ENCODE measurements at places on chromosomes 4 and X. TPM values are rescaled to one million over a fixed set of nuclear protein-coding genes. Genes with fewer than 3 reads are reported as not detected.
A peak's percentile ranks its signal among the peaks of the same experiment; 100 is the strongest.

The ZFP42 gene
- not detected for total RNA-seq

DNA sequence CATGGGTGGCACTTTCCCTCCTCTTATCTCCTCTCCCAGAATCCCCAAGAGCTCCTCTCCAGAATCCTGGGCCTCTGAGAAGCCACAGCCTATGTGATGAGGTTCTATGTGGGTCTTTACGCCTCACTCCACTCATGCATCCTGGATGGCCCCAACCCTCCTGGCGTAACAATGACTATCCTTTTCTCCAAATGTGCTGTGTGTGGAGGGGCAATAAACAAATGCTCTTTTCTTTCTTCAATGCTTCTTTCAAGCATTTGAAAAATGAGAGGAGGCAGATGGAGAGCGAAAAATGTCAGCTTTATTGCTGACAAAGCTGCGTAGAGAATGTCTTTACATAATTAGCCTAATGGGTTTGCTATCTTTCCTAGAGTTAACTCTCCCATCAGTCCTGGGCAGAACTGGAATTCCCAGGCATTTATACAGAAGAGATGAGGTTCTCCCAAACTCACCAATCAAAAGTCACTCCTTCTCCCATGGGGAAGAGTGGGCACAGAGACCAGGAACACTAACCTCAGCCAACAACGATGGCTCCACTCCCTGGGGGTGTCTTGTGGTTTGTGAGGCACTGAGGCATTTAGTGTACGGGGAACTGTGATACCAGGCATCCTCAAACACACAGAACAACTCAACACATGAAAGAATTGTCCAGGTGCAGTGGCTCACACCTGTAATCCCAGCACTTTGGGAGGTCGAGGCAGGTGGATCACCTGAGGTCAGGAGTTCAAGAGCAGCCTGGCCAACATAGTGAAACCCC, 118.9 kb upstream of the SLC34A2 start:
- no peaks in the 10 kb centered on the region for H3K36me3 ChIP-seq
- H3K27ac ChIP-seq: no peak overlapping the region
- H3K4me1 ChIP-seq: no peaks in the 10 kb centered on the region
- no peaks in the 10 kb centered on the region for H3K27me3 ChIP-seq
- no peak overlapping the region for H3K4me3 ChIP-seq

- H3K4me1 ChIP-seq: no peaks in the 10 kb centered on the region
- H3K36me3 ChIP-seq: no peaks in the 10 kb centered on the region
- H3K4me3 ChIP-seq: no peak overlapping the region
- DNase-seq: no peak
These were observed 284.2 kb downstream of the PACRGL start for GRCh38 chr4:20984576-20984836.

DNA sequence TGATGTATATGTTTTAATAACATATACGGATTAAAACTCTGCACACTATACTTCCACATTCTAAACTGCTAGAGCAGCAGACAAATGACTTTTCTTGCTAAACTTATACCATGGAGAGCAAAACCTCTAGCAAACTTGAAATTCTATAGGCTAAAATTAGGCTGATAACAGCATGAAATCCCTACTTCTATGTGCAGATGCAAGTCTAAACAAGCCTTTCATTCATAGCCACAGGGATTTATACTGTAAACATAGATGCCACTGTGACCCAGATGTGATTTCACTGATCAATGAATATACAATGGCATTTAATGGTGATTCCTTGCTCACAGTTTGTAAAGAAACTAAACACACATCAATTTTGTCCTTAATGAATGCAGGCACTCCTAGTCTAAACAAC, 151.0 kb downstream of the ANTXR2 start:
- DNase-seq: no peak
- H3K36me3 ChIP-seq: no peaks in the 10 kb centered on the region
- no peaks in the 10 kb centered on the region for H3K27me3 ChIP-seq

DNA sequence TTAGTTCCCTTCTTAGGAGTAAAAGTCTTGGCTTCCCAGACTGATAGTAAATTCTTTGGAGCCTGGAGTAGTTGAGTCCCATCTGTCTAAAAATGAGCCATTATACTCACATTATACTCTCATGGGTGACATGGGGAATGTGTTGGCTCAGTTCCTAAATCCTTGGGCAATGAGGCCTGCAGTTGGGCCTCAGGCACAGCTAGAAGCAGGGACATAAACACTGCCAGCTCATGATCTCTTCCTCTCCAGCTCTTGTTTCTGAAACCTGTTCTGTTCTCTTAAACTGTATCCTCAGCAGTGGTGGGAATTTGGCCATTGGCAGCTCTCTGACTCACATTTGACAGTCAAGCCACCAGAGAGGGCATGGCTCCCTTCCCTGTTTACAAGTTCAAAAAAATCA, 212.5 kb downstream of the SPATA18 start:
- no peaks in the 10 kb centered on the region for H3K36me3 ChIP-seq
- no peak overlapping the region for H3K27ac ChIP-seq
- H3K4me1 ChIP-seq: no peaks in the 10 kb centered on the region
- no peak for DNase-seq
- no peak overlapping the region for H3K4me3 ChIP-seq

GRCh38 chr4:37439809-37440474, 195.4 kb downstream of the NWD2 start:
- no peak overlapping the region for H3K27ac ChIP-seq
- no peaks in the 10 kb centered on the region for H3K4me1 ChIP-seq
- no peak overlapping the region for H3K4me3 ChIP-seq
- no peaks in the 10 kb centered on the region for H3K36me3 ChIP-seq
- no peaks in the 10 kb centered on the region for H3K27me3 ChIP-seq

- H3K27me3 ChIP-seq: no peaks in the 10 kb centered on the region
- no peak overlapping the region for H3K4me3 ChIP-seq
- no peak for DNase-seq
- H3K27ac ChIP-seq: no peak overlapping the region
- peaks cover 7% of the 10 kb centered on the region for H3K36me3 ChIP-seq
These were observed 155.8 kb downstream of the PPP3CA start for GRCh38 chr4:101191302-101192098.

DNA sequence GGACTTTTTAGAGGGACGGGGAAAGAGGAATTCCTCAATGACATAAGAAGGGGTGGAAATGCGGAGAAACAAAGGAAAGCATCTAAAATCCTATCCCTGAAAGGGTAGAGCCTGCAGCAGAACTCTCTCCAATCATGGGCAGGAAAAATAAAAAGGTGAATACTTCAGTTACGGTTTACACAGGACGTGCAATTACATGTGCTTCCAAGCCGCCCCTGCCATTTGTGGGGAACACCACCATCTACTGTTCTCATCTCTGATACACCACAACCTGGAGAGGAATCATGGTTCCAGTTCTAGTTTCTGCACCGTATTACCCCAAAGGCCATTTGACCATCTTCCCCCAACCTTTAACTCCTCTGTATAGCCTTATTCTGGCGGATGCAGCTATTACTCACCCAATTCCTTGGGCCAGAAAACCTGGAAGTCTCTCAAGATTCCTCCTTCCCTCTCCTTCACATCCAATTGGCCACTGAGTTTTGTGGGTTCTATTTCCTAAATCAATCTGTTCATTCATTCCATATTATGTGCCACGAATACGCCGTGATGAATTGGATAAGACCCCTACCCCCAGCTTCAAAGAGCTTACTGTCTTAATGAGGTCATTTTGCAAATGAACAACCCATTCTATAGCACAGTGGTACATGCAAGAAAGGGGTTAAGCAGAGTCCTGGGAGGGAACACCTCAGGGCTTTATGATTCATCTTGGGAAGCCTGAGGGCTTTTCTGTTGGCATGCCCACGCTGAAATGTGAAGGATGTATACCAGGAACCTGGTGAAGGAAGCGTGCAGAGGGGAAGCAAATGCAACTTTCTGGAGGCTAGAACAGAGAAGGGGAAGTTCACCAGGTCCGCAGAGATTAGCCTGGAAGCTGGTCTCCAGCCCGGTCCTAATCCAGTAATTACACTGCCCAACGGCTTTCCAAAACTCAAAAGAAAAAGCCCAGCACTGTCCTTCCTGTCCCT, 1.4 kb upstream of the MSL3 start:
- no peaks in the 10 kb centered on the region for H3K27me3 ChIP-seq
- H3K36me3 ChIP-seq: no peaks in the 10 kb centered on the region
- peaks cover 14% of the 10 kb centered on the region for H3K4me1 ChIP-seq
- peak overlapping the region; percentile 29 for H3K27ac ChIP-seq
- DNase-seq: peak; percentile 15
- H3K4me3 ChIP-seq: no peak overlapping the region

DNA sequence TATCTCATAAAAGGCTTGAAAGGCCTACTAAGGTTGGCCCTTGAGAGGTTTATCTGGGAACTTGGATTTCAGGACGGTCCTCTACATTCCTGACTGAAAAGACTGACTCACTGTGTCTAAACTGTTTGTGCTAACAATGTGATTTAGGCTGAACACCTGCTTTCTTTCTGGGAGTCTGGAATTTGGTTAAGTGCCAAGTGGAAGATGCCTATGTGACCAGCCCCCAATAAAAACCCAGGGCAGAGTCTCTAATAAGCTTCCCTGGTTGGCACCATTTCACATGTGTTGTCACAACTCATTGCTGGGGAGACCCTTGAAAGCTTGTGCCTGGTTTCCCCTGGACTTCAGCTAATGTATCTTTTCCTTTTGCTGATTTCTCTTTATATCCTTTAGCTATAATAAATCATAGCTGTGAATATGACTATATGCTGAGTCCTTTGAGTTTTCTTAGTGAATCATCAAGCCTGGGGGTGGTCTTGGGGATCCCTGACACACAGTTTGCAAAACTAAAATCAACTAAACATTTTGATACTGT, 55.1 kb downstream of the GPR82 start:
- no peak overlapping the region for H3K27ac ChIP-seq
- H3K36me3 ChIP-seq: no peaks in the 10 kb centered on the region
- no peaks in the 10 kb centered on the region for H3K27me3 ChIP-seq
- no peaks in the 10 kb centered on the region for H3K4me1 ChIP-seq

- no peaks in the 10 kb centered on the region for H3K36me3 ChIP-seq
- no peak for DNase-seq
- H3K27ac ChIP-seq: no peak overlapping the region
- no peaks in the 10 kb centered on the region for H3K4me1 ChIP-seq
These were observed 214.5 kb downstream of the KIT start for GRCh38 chr4:54872261-54872660.

DNA sequence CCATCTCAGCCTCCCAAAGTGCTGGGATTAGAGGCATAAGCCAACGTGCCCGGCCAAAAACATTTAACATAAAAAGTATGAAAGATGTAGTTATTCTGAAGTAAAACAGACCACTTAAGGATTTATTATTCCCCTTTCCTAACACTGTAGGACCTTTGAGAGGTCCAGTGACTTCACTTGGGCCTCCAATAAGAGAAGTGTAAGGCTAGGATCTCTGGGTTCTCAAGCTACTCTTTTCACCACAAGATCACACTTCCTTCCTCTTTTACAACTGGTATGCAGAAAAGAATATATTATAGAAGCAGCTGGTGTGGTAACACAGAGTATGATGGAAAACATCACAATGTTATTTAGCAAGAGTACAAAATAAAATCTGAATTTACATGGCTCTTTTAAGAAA, 30.2 kb upstream of the CCNG2 start:
- H3K27me3 ChIP-seq: no peaks in the 10 kb centered on the region
- peaks cover 20% of the 10 kb centered on the region for H3K4me1 ChIP-seq
- DNase-seq: no peak
- no peak overlapping the region for H3K4me3 ChIP-seq

DNA sequence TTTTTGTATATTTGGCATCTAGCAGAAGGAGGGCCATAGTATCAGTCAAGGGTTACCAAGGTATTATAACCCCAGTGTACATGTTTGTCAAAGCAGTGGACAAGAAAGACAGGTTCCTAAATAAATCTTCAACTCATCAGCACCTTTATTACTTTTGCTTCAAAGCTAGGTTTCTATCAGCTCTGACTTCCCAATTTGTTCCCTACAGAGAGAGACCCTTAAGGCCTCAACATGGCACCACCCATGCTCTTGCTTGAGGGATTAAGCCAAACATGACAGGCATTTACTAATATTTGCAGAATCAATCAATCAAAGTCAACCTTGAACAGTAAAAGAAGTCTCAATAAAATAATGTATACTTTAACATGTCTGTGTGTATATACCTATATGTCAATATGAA, 9.4 kb downstream of the TBCK start:
- H3K27ac ChIP-seq: no peak overlapping the region
- peaks cover 13% of the 10 kb centered on the region for H3K36me3 ChIP-seq
- no peak for DNase-seq
- no peak overlapping the region for H3K4me3 ChIP-seq
- no peaks in the 10 kb centered on the region for H3K4me1 ChIP-seq
- no peaks in the 10 kb centered on the region for H3K27me3 ChIP-seq

- no peaks in the 10 kb centered on the region for H3K36me3 ChIP-seq
- H3K4me1 ChIP-seq: no peaks in the 10 kb centered on the region
- no peak for DNase-seq
These were observed at the start of gene HELT for GRCh38 chr4:185017964-185018772. Gene HELT (plus strand): TSS chr4:185018490. CDS start chr4:185018929, 439 bp downstream.

- H3K27ac ChIP-seq: no peak overlapping the region
- DNase-seq: no peak
- peaks cover 26% of the 10 kb centered on the region for H3K36me3 ChIP-seq
- no peaks in the 10 kb centered on the region for H3K4me1 ChIP-seq
- no peaks in the 10 kb centered on the region for H3K27me3 ChIP-seq
These were observed 34.4 kb downstream of the NFKB1 start for GRCh38 chr4:102535398-102536082.

DNA sequence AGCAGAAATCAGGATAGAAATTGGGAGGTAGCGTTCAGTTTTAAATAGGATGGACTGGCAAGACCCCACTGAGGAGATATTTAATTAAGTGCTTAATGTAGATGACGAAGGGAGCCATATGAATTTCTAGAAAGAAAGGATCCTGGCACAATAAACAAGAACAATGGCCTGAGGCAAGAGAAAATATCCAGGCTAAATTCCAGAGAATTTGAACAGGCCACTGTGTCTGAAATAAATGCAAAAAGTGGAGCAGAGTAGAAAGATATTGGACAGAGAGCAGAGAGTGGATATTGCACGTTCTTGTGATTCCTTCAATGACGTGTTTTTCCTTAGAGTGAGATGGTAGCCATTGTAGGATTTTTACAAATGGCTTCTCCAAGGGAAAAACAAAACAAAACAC, 1504.8 kb downstream of the C4orf33 start:
- DNase-seq: no peak
- no peak overlapping the region for H3K27ac ChIP-seq
- no peaks in the 10 kb centered on the region for H3K36me3 ChIP-seq
- no peaks in the 10 kb centered on the region for H3K27me3 ChIP-seq
- H3K4me3 ChIP-seq: no peak overlapping the region

DNA sequence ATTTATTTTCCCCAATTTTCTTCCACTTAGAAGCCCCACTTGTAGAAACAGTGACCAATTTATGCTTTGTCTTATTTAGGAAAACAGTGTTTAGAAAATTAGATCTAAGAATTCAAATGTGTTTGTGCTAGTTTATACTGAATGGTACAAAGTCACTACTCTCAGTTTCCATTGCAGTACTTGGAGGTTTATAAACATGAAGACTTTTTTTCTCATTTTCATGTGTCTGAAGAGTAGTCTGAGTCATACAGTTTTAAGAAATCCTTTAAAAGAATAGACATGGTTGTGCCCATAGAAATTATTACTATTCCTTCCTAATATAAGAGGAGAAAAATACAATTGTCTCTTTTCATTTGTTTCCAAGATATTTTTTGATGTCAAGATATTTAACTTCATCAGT, 458.7 kb downstream of the NAF1 start:
- no peaks in the 10 kb centered on the region for H3K4me1 ChIP-seq
- no peak for DNase-seq
- no peaks in the 10 kb centered on the region for H3K27me3 ChIP-seq
- no peak overlapping the region for H3K4me3 ChIP-seq

GRCh38 chr4:165152527-165152926, 39.9 kb upstream of the TMEM192 start:
- no peak for DNase-seq
- H3K4me3 ChIP-seq: no peak overlapping the region
- H3K27ac ChIP-seq: no peak overlapping the region
- H3K36me3 ChIP-seq: no peaks in the 10 kb centered on the region

The POF1B gene
- total RNA-seq: not detected

All from natural killer cell (primary cell).